Non-pigmented ciliary epithelial cell (primary cell): ENCODE measurements at places on chromosomes 2 and 18.
A peak's percentile ranks its signal among the peaks of the same experiment; 100 is the strongest.

DNA sequence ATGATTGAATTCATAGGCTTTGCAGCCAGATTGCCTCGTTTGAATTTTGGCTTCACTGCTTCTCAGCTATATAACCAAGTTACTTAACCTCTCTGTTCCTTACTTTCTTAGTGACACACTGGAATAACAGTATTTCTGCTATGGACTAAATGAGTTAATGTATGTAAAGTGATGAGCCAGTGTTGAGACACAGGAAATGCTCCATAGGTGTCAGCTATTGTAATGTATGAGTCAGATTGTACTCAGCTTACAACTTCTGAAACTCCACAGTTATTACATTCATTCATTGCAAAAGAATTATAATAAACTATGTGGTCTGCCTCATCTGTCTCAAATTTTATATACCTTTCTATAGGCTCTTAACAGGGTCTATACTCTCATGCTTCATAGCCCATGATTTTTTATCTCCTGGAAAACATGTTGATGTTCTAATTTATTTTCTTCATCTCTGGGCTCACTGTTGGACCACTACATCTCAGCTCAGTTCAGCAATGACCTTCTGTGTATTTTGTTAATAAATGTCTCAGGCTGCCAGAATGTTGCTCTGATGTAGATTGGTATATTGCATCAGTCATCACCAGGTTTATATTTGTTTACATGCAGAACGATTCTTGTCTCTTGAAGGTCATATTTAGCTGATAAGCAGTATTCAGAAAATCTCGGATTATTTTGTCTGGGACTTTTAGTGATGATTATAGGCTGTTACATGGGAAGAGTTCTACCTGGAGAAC, 76.2 kb downstream of the MAP3K20 start:
- DNase-seq: peak; percentile 51

DNA sequence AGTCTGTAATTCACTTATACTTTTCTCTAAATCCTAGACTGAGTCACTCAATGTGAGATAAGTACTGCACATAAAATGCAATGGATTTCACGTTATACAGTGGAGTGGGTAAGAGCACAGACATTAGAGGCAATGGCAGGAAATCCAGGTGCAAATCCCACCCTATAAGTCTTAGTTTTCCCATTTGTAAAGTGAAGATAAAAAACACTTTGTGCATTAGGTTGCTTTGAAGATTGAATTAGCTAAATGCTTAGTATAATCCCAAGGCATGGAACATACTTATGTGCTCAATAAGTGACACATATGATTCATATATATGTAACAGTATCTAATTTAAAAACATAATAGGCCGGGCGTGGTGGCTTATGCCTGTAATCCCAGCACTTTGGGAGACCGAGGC, 10.5 kb downstream of the ACTG2 start:
- no peak for DNase-seq

GRCh38 chr2:200702646-200703118, 109.0 kb upstream of the BZW1 start:
- DNase-seq: no peak

DNA sequence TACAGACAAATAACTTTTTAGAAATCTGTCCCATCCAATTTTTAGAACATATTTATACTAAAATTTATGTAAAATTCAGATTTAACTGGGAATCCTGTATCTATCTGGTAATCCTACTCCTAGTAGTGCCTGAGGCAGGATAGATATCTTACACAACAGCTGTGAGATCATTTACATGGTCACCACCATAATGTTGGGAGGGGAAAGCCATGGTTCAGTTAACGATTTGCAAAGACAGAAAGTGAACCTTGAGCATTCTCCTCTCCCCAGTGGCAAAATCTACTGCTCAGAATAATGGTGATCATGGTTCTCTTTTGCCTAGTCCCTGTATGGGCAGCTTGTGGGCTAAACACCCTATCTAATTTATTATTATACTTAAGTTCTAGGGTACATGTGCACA, 7.7 kb upstream of the TMEM247 start:
- no peak for DNase-seq

GRCh38 chr18:55489034-55489986, 98.7 kb downstream of the TCF4 start:
- no peak for DNase-seq

DNA sequence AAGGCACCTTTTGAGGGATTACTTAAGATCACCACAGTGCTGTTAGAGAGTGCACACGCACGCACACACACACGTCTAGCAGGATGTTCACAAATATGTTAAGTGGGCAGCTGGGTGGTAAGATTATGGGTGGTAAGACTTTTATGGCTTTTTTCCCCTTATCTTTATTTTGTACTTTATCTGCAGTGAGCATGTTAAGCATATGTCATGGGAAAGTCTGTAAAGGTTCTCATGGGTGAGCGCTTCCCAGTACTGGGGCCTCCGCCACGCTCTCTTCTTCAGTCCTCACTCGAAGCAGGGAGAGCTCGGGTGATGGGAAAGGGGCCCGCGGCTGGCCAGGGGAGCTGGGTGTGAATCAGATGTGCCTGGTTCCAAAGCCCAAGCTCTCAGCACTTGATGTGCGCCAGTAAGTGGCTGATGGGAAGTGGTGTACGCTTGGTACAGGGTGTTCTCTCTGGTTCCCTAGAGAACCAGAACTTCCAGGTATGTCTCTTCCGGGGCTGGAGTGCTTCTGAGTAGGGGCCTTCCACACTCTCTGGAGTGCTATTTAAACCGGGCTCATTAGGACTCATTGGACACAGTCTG, 83.9 kb upstream of the YWHAQ start:
- no peak for DNase-seq

DNA sequence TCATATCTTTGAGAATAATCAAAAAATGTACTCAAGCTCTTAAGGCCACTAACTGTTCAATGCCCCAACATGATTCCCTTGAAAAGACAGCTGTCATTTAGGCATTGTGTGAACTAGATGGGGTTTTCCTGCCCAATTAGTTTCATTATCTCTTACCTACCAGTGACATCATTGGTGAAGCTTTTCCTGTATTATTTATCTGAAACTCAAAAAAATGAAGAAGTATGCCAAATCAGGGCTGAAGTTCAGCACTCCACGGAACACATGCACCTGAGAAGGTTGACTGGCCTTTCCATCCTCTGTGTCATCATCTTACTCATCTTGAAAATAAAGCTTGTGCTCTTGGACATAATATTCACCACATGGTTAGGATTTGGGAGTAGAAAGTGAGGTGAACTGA, 126.4 kb downstream of the TXNL1 start:
- no peak for DNase-seq

- DNase-seq: no peak
These were observed 62.8 kb downstream of the LDLRAD4 start for GRCh38 chr18:13281406-13281805.

- peak; percentile 17 for DNase-seq
These were observed 456.3 kb downstream of the DLGAP1 start for GRCh38 chr18:3998698-3999333.

DNA sequence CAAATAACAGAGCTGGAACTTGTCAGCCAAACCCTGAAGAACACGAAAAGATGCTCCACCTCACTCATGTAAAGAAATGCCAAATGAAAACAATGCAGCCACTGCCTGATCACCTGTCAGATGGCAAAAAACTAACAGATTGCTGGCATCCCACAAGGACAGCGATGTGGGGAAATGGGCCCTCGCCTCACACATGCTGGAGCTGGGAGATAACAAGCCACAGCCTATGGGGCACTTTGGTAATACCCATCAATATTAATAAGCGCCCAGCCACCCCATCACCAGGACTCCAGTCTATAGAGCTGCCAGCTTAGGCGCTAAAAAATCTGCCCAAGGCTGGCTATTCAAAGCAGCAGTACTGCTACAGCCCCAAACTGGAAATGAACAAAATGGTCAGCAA, 27.0 kb downstream of the TFCP2L1 start:
- no peak for DNase-seq

- DNase-seq: no peak
These were observed 335.2 kb upstream of the LRATD1 start for GRCh38 chr2:14297340-14297739.

DNA sequence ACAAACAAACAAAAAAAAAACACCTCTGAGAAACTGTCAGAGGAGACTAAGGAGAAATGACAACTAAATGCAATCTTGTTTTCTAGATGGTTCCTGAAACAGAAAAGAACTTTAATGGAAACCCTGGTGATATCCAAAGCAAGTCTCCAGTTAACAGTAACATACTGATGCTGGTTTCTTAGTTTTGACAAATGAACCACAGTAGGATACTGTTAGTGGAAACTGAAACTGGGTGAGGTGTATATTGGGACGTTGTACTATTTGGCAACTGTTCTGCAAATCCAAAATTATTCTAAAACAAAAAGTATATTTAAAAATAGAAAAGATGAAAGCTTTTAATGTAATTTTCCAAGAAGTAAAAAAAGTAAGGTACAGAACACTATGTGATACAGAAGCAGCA, 11.4 kb downstream of the SESTD1 start:
- DNase-seq: no peak

DNA sequence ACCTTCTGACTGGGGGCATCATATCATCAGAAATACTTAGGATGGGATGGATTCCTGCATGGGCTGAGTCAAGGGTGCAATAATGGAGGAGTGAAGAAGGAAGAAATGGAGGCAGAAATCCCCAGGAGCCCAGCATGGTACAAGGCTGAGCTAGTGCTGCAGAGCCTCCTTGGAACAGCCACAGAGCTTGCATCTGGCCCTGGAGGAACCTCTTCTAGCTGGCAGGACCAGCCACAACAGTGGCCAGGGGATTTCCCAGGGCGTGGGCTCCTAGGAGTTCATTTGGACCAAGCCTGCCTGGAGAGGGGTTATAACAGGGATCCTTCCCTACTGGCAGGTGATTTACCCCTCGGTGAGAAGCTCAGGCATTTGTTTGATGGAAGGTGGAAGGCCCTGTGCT, 4.7 kb upstream of the IL37 start:
- no peak for DNase-seq

DNA sequence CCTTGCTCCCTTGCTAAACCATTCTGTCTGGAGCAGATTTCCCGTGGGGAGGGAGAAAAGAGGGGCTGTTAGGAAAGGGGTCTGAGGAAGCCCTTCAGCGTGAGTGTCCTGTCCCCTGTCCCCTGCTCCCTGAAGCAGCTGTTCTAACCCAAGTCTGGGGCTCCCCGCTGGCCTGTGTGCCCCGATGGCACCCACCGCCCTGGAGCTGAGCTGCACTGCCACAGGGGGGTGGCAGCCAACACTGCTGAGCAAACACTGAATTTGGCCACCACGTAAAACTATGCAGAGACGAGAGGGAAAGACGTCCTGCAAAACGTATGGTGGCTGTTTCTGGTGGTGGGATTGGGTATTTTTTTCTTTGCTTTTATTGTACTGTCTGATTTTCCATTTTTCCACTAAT, 17.9 kb downstream of the KCNG2 start:
- DNase-seq: no peak
